Sigmoid colon (tissue), 7 donors: ENCODE measurements at places on chromosomes 2 and 18. TPM values are rescaled to one million over a fixed set of nuclear protein-coding genes. Genes with fewer than 3 reads are reported as not detected.

DNA sequence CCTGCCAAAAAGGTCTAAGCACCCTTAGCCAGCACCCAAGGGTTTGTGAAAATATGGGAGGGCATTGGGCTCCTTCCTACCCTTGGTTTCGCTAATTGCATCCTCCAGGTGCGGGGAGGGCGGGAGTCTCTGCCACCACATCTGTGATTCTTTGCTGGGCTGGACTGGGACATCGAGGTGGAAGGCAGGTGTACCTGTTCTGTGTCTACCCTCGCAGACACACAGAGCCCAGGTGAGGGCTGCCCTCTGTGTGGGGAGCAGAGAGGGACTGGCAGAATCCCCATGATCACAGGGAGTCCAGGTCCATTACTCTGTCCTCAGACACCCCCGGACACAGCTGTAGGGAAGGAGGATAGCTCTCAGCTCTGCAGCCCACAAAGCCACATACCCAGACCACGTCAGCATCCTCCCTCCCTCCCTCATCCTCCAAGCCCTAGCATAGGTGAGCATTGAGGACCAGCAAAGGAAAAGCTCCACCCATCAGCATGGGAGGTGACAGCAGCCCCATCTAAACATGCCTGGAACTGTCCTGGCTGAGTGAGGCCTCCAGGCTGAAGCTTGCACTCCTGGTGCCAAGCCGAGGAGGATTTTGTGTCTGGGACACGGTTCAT lies 49.8 kb downstream of the PLB1 start:
- peak; percentile 53 for DNase-seq

- no peak for DNase-seq
Measured at GRCh38 chr2:85917887-85918795, 29.4 kb upstream of the ST3GAL5 start.

- peak; percentile 60 for DNase-seq
Measured at GRCh38 chr2:219296142-219296541, 13.1 kb downstream of the PTPRN start.

GRCh38 chr2:43397411-43397810 lies 171.0 kb upstream of the ZFP36L2 start:
- DNase-seq: no peak

Gene DPP10
- 0.67 TPM for polyA plus RNA-seq
